ENCODE measurements at places on chromosomes 11 and 22. TPM values are rescaled to one million over a fixed set of nuclear protein-coding genes. Genes with fewer than 3 reads are reported as not detected.

- no peaks in the 10 kb centered on the region for H3K4me1 ChIP-seq
- H3K27ac ChIP-seq: no peak overlapping the region
- H3K27me3 ChIP-seq: no peaks in the 10 kb centered on the region
- H3K36me3 ChIP-seq: no peaks in the 10 kb centered on the region
- H3K4me3 ChIP-seq: no peak overlapping the region
These were observed 284.4 kb downstream of the LUZP2 start for GRCh38 chr11:24781288-24781687.

GRCh38 chr11:122038543-122038942 is 77.5 kb downstream of the BLID start:
- no peaks in the 10 kb centered on the region for H3K36me3 ChIP-seq
- no peaks in the 10 kb centered on the region for H3K27me3 ChIP-seq
- no peak overlapping the region for H3K27ac ChIP-seq
- H3K4me1 ChIP-seq: no peaks in the 10 kb centered on the region
- H3K4me3 ChIP-seq: no peak overlapping the region

- DNase-seq: peak; percentile 86
- H3K4me3 ChIP-seq: no peak overlapping the region
- H3K27ac ChIP-seq: no peak overlapping the region
- no peaks in the 10 kb centered on the region for H3K4me1 ChIP-seq
These were observed 27.3 kb downstream of the ARHGEF17 start for GRCh38 chr11:73335204-73335923.

- no peaks in the 10 kb centered on the region for H3K4me1 ChIP-seq
- DNase-seq: no peak
- H3K27me3 ChIP-seq: peaks cover 17% of the 10 kb centered on the region
These were observed 192.2 kb downstream of the ST3GAL4 start for GRCh38 chr11:126547691-126548090.

GRCh38 chr11:20596205-20597153 is 2.9 kb upstream of the SLC6A5 start:
- no peak overlapping the region for H3K27ac ChIP-seq
- peak overlapping the region; percentile 54 for H3K4me3 ChIP-seq
- H3K27me3 ChIP-seq: peaks cover 74% of the 10 kb centered on the region
- peaks cover 19% of the 10 kb centered on the region for H3K4me1 ChIP-seq

- H3K4me3 ChIP-seq: no peak overlapping the region
- H3K27me3 ChIP-seq: no peaks in the 10 kb centered on the region
- no peak overlapping the region for H3K27ac ChIP-seq
- H3K4me1 ChIP-seq: peaks cover 26% of the 10 kb centered on the region
- DNase-seq: no peak
These were observed 21.6 kb downstream of the PPARA start for GRCh38 chr22:46171940-46172339.

Gene APOA4
- not detected for total RNA-seq

Gene GDPD4
- total RNA-seq: not detected

Gene PHOX2A
- not detected for total RNA-seq

Gene MUC2
- total RNA-seq: not detected
